ENCODE measurements at places on chromosomes 5 and 9.

GRCh38 chr5:63697811-63698210 lies 264.4 kb downstream of the HTR1A start:
- no peak for DNase-seq

DNA sequence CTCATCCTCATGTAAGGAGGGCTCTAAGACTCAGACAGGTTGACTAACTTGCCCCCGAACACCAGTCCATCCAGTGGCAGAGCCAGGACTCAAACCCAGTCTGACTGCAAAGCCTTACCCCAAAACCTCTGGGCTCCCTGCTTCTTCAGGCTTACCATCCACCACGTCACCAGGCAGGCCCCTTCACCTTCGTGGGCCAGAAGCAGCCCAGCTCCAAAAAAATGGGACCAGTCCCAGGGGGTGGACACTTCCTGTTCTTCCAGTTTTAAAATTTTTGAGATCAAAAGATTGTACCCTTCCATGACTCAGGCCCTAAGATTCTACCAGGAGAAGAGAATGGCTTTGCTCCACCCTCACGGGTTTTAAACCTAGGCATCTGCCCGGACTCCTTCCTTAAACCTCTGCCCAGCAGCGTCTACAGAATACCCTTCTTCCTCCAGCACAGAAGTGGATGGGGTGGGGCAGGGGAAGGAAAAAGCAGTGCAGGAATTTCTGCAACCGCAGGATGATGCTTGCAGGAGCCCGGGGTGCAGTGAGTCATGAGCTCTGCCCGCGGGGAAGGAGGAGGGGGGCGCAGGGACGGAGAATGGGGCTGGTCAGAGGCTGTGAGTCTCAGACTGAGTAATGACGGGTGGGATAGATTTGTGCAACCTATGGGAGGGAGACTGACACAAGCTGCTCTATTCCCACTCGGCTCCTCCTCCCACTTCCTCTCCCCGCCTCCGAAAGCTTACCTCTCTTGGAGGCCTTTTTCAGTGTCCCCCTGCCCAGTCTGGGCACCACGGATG lies 50.4 kb upstream of the STXBP1 start:
- DNase-seq: peak; percentile 22

- no peak for DNase-seq
Observed at GRCh38 chr9:110969971-110970386, 68.3 kb downstream of the LPAR1 start.

- no peak for DNase-seq
Observed at GRCh38 chr5:152332716-152333460, 72.2 kb downstream of the NMUR2 start.

GRCh38 chr5:150598821-150599273 lies 41.6 kb upstream of the SYNPO start:
- no peak for DNase-seq

DNA sequence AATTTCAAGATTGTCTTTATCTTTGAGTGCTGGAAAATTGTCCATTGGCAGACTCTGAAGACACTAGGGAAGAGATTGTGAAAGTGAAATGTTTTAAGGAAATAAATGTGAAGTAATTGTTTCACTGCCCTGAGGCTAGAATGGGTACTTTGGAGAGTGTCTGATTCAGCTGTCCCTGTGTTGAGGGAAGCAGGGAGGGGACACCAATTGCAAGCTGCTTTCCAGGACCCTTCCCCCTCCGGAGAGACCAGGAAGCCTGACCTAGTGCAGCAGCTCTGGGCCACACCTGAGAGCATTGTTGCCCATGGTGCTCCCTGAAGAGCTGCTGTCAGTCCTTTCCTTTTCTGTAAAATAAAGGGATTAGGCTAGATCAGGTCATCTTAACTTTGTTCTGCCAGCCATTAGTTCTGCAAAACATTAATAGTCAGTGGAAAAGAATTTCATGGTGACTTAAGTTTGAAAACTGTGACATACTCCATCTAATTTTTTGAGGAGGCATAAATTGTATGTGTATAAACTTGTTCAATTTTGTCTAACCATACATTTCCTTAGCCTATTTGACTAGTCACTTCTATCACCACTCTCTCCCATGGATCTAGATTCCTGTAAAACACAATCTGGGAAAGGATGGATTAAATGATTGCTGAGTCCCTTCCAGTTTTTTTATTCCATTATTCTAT lies 18.8 kb downstream of the MAP1B start:
- DNase-seq: no peak

GRCh38 chr9:13397220-13397619 lies 117.7 kb upstream of the MPDZ start:
- DNase-seq: no peak

GRCh38 chr5:132225165-132226032 lies 2.3 kb downstream of the P4HA2 start:
- DNase-seq: peak; percentile 57

DNA sequence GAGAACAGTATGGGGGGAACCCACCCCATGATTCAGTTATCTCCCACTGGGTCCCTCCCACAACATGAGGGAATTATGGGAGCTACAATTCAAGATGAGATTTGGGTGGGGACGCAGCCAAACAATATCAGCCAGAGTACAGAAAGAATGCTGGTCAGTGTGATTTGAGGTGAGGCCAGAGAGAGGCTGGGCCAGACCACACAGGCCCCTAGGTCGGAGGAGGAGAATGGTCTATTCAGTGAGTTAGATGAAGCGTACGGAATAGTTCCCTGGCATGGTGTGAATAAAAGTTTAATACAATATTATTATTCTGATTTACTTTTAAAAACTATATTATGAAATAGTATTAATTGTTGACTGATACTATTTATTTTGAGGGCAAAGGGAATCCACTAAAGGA lies 39.7 kb downstream of the PCSK5 start:
- DNase-seq: no peak

- DNase-seq: no peak
Observed at GRCh38 chr5:133121080-133121479, 69.3 kb downstream of the HSPA4 start.

DNA sequence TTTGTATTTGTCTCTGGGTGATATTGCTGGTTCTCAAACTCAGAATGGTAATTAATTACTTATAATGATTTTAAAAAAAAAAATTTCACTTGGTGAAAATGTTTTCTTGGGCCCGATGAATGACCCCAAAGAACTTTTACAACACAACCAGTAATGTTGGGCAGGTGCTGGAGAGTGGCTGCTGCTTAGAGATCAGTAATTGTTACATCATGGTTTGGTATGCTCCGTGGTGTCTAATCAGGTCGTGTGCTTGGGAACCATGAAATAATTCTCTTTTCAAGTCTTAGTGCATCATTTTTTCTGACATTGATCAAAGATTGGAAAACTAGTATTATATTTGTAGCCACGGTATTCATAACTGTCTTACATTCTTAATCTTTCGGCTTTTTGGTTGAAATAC lies 29.3 kb downstream of the PCBD2 start:
- DNase-seq: no peak

DNA sequence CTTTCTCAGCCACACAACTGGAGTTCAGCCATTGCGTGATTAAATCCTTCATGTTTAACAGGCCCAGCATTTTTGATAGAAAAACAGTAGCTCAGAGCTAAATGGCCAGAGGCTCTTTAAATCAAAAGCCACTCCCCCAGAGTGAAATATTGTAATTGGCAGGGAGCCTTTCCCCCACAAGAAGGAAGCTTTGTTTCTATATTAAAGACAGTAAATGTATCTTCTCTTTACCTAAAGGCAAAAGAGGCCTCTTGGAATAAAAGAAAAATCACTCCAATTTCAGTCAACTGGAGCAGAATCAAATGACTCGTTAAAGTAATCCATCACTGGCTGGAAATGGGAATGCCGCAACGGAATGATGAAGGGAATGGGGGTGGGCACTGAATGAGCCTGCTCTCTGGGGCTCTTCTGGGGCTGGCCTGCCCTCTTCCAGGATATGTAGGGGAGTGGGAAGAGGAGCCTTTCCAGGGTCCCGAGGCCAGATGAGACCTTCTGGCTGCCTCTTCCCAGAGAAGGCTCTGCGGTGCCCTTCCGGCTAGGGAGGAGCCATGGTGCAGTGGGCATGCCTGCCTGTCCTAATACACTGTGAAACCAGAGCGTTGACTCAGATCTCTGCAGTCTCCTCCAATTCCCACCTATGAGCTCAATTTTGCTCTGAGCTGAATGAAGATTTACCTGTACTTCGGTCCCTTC lies 45.2 kb downstream of the ANKDD1B start:
- DNase-seq: no peak

GRCh38 chr5:149437391-149438040 lies 58.4 kb upstream of the IL17B start:
- no peak for DNase-seq

DNA sequence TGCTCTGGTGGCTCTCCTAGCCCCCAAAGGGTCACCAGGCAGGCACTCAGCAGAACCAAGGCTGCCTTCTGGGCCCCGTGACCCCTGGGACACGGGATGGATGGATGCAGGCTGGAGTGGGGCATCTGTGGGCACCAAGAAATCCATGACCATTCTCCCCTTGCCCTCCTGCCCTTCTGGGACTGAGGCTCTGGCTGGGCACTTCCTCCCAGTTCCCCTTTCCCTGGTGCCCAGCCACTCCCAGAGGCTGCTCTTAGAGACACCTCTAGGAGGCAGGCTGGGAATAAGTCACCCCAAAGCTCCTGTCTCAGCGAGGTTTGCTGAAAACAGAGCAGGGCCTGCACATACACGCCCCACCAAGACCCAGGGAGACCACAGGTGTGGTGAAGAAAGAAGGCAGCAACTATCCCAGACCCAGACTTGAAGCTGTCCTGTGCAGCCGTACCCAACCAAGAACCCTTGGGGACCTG lies 943 bp downstream of the STING1 start:
- peak; percentile 24 for DNase-seq

GRCh38 chr5:158727136-158727535 lies 372.6 kb downstream of the EBF1 start:
- no peak for DNase-seq

DNA sequence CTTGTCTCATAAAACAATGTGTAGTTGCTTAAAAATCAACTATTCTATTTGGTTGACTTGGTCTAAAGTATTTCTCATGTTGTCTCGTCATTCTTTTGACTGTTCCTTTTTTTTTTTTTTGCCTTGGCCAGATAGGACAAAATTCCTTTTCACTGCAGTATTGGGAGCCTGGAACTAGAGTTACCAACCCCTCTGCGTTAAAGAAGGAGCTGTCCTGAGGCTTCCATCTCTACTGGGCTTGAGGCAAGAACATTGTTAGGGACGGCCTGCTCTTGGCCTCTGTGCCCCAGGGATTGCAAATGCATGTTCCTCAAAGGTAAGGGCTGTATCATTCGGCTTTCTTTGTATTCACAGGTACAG lies 1.4 kb upstream of the NPR2 start:
- no peak for DNase-seq
